ENCODE measurements at places on chromosomes 1 and 21.

DNA sequence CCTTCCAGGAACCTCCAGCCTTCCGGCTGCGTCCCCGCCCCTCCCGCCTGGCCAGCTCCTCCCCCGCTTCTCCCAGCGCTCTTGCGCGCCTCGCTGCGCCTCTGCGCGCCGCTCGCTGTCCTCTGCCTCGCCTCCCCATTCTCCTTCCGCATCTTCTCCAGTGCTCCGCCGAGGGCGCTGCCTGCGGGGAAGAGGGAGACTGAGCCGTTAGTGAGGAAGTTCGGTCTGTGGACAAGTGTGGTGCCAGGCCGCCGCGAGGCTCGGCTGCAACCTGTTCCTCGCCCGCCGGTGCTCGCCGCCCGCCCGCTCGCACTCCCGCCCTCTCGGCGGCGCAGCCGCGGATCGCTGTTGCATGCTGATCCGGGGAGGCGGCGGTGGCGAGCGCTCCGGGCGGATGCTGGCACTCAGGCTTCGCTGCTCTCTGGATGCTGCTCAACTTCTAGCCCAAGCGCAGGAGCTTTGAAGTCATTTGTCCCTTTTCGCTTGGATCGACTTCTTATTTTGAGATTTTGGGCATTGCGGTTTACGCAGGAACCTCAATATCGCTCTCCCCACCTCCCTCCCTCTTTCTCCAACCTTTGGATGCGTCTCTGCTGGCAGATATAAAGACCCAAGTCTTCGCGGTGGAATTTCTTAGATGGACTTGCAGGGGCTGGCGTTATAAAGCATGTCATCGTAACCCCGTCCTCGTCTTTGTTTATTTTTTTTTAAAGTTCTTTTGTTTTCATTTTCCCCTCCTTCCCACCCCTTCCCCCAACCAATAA, 614 bp upstream of the CACNA1E start:
- DNase-seq: no peak

- no peak for DNase-seq
Measured at GRCh38 chr1:37478890-37479254, 4.5 kb downstream of the ZC3H12A start.

- DNase-seq: no peak
Measured at GRCh38 chr21:46180778-46181391, 3.4 kb downstream of the SPATC1L start.

GRCh38 chr21:39326607-39327307, 13.3 kb upstream of the BRWD1 start:
- no peak for DNase-seq

DNA sequence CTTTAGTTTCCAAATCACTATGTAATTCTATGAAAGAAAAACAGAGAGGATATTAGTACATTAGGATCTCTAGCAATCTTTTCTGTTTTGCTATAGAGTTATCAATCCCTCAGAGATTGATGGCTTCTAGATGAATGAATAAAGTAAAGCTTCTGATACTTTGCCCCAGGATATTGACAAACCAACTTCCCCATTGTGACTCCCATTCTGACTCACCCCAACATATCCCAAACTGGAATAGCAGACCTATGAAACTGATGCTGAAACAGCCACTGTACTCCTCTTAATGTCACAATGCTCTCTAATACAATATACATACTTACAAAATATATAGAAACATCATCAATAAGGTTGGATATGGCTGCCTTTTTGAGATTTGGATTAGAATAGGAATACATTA, 442.1 kb upstream of the NR5A2 start:
- DNase-seq: no peak

DNA sequence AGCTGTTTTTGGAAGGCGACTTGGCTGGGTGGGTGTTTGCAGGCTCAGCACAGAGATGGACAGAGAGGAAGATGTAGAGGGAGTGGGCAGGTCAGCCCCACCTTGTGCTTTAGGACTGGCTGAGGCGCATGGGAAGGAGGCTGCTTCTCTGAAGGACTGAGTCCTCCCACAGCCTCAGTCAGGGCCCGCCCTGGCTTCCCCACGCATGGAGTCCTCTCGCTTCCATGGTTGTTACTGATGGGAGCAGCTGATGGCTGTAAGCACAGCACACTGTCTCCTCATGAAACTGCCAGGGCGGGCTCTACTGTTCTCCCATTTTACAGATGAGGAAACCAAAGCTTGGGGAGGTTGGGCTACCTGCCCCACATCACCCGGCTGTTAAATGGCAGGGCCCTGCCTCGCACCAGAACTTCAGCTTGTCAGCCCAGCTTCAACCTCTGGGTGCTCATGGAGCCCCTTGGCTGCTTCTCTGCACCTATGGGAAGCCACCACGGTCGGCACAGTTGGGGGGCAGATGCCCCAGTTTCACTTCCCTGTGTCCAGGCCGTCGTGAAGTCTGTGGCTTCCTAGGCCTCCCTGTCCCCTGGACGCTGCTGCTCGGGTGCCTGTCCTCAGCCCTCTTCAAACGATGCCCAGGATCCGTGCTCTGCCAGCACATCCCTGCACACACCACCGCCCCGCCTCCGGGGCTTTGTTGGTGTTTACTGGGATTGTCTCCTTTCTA, 2.4 kb downstream of the TMEM201 start:
- DNase-seq: no peak

All from SW480 (cell line).